Posterior vena cava (tissue), 2 donors: ENCODE measurements at places on chromosomes 12 and 14. TPM values are rescaled to one million over a fixed set of nuclear protein-coding genes. Genes with fewer than 3 reads are reported as not detected.

IQSEC3 gene
- 3.6 TPM for total RNA-seq

SEL1L gene
- 103 TPM for total RNA-seq

FITM1 gene
- not detected for total RNA-seq

DIO3 gene
- 6.1 TPM for total RNA-seq

LRP1-AS gene
- total RNA-seq: not detected

BMP4 gene
- 9.3 TPM for total RNA-seq

BDKRB2 gene
- total RNA-seq: 10.3 TPM

MIPOL1 gene
- 19.6 TPM for total RNA-seq

ACSM4 gene
- not detected for total RNA-seq

POTEM gene
- total RNA-seq: not detected

PKP2 gene
- total RNA-seq: 3.6 TPM

RPS6KA5 gene
- total RNA-seq: 4.0 TPM

KRT79 gene
- total RNA-seq: not detected

- no peak for DNase-seq
Measured at GRCh38 chr12:48032597-48032996, 28.3 kb upstream of the COL2A1 start.

DNA sequence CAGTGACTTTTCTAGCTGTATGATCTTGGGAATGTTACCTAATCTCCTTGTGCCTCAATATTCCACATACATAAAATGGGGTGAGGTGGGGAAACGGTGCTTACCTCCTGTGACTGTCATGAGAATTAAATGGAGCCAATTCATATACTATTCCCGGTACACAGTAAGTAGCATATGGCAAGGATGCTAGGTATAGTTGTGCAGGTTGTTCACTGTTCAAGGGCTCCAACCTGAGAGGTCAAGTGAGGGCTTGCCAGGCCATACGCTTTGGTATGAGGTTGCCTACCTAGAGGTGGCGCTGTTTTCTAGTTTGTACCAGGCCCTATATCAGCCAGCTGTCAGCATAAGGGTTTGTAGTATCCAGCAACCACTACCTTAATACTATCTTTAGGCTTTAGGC lies 3.6 kb upstream of the BATF start:
- DNase-seq: no peak

GRCh38 chr12:6582196-6582595 lies 14.1 kb upstream of the NOP2 start:
- peak; percentile 20 for DNase-seq

DNA sequence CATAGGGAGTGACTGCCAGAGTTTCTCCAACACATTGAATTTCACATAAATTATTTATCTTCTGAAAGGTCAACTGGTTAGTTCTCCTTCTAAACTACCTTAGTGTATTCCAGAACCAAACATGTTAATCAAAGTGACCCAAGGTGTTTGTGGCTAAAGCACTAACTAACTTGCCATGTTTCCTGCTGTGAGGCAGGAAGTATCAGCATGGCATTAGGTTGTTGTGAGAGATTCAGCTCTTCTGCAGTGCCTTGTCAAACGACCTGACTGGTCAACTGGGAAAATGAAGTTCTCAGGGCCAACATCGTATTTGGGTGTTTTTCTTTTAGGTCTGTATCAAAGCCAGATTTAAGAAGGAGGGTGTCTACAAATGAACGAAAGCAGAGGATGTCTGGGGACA lies 448.1 kb downstream of the APAF1 start:
- no peak for DNase-seq

DNA sequence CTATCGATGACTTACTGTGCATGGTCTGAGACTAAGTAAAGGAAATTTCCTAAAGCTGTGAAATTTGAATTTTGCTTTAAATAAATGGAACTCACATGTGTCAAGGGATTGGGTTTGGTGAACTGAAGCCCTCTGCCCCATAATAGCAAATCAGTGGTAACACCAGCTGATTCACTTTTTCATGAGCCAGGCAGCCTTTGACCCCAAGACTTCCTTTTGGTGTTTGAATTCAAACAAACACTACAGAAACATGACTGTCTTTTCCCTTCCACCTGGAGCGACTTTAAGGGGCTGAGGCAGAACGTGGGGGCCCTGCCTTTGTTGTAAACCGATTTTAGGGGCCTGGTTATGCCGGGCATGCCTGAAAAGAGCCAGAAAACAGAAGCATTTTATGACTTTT lies 28.8 kb downstream of the KCTD10 start:
- peak; percentile 8 for DNase-seq

DNA sequence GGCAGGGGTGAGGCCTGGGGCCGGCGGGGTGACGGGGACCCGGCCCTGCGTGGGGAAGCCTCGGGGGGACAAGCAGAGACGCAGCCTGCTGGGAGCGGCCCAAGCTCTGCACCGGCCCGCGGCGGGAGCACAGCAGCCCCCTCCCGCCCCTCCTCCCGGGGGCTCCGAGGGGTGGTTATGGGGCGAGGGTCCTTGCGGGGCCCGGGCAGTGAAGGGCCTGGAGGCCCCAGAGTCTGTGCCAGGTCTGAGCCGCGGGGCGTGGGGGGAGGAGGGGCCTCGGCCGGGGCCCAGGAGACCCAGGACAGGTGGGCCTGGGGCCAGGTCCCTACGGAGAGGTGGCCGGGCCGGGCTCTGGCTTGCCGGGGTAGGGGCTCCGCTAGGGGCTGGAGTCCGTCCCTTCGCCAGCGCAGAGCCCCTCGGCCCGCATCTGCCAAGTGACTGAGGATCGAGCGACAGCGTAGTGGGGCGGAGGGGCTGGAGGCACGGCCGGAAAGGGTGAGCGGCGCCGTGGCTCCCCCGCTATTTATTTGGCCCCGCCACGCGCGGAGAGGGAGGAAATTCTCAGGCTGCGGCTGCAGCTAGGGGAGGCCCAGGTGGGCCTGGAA lies 495 bp downstream of the TMEM121 start:
- no peak for DNase-seq

GRCh38 chr14:68794851-68795596 lies 2.2 kb upstream of the ZFP36L1 start:
- no peak for DNase-seq

GRCh38 chr12:85036234-85036707 lies at the start of the genes LRRIQ1 and TSPAN19:
Gene LRRIQ1 (plus strand): TSS chr12:85036351. CDS start chr12:85038177, 1,826 bp downstream.
Gene TSPAN19 (minus strand): TSS chr12:85036277. CDS start chr12:85029946, 6,331 bp downstream.
- peak; percentile 76 for DNase-seq

GRCh38 chr14:77630111-77630510 lies 13.7 kb upstream of the SPTLC2 start:
- DNase-seq: no peak

GRCh38 chr12:51219322-51219721 lies 1.5 kb upstream of the POU6F1 start:
- DNase-seq: no peak

DNA sequence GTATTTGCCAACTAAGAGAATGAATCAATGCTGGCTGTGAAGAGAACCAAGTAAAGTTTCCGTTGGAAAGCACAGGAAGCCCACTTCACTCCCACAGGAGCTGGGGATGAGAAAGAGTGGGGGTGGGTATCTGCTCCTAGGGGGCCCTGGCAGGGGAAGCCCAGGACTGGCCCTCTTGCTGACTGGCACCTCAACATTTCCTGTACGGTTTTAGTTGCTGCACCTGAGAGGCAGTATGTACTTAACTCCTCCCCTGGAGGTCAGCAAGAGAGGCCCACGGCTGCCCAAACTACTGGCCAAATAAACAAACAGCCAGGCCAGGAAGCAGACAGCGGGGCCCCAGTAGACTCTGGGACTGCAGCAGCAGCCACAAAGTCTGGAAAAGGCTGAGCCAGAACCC lies 33.8 kb upstream of the VWF start:
- no peak for DNase-seq

DNA sequence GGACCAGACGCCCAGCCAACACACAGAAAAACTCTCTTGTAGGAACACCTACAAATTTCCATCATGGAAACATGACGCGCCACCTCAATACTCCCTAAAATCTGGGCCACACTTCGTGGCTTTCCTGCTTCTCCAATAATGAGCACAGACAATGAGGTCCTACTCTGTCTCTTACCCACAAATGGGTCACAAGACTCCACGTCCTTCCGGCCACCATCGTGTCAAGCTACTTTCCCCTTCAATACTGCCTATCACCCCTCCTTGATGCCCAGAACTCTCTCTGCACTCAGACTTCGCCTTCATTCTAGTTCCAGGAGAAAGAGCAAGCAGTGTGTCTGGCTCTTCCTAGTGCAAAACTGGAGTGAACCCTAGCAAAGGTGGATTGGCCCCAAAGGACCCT lies 28.1 kb downstream of the SBNO1 start:
- DNase-seq: no peak

DNA sequence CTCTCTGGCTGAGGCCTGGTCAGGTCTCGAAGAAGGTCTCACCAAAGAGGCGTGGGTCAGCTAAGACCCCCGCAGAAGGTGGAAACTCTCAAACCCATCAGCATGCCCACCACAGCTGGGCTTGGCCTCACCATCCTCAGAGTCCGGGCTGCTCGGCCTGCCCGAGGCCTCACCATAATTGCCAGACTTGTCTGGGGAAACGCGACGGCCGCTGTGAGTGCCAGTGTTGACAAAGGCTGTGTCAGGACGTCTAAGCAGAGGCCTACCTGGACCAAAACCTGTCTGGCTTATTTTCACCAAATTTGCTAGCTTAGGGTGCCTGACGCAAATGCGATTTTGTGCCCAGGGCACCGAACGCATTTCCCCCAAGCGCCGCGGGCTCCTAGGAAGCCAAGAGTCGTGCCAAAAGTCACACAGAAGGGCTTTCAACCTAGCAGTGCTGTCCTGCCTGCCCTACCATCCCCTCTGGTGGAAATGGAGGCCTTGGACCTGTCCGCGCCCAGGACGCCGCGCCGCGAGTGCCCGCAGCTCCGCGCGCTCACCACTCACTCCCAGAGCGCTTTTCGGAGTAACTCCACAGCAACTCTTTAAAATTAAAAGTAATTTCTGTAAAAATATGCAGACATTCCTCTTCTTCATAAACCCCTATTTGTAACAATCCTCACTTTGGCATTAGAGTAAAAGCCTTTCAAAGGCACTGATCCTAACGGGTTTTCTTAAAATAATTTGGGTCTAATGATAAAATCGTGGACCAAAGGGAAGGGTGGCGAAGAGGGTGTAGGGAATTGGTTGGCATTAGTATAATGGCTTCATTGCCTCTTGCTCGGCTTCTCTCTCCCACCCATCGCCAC lies 1.2 kb upstream of the ALX1 start:
- DNase-seq: no peak

DNA sequence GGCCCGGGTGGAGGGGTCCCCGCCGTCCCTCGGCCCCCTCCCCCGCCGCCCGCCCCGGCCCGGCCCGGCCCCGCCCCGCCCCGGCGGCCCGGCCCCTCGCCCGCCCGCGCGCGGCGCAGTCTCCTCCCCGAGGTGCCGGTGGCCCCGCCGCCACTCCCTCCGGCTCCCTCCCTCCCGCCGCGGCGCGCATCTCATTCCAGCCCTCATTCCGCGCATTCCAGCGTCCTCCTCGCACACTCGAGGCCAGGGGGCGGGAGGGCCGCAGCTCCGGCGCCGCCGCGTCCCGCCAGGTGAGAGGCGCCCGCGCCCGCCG lies at the start of gene TEAD4:
Gene TEAD4, plus strand, starts transcription at position 206 of the 313 bp plus-strand sequence.
- DNase-seq: peak; percentile 91

DNA sequence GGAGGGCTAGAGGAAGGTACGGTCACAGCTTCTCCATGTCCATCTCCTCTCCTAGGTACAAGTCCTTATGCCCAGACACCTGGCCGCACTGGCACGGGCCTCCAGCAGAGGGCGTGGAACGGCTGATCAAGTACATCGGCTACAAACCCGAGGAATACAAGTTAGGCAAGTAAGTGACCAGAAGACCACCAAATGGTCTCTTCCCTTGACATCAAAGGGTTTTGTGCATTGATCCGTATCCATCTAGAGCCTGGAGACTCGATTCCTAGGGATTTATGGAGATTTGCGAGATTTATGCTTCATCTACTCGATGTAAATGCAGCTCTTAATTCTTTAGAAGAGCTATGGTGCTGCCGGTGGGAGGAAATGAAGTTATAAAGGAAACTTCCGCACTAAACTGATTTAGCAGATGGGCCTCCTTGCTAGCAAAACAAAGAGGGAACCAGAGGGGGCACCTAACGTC lies 44.2 kb downstream of the KCTD10 start:
- DNase-seq: peak; percentile 93

- DNase-seq: no peak
Measured at GRCh38 chr12:81252228-81252627, 174.3 kb downstream of the ACSS3 start.

GRCh38 chr14:68564191-68564825 lies 228.6 kb downstream of the ZFP36L1 start:
- no peak for DNase-seq

GRCh38 chr12:26798640-26799039 lies 34.4 kb downstream of the ITPR2 start:
- DNase-seq: no peak

DNA sequence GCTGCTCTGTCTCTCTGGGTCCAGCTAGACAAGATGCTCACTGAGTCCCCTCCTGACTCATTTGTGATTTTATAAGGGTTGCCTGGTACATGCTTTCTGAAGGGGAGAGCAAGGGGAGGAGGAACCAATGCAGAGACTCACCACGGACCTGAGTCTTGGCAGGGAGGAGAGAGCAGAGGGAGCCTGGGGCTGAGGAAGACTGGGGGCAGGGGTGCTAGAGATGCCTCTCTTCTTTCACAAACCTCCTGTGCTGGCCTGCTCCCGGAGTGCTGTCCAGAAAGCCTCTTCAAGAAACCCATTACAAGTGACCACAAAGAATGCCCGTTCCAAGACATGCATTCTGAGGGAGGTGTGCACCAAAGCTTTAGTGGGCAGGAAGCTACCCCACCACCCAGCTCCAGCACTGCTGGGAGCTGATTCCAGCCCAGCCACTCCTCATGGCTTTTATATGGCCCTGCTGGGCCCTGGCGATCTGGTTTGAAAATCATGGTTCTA lies 33.1 kb upstream of the DICER1 start:
- no peak for DNase-seq
